ENCODE measurements at places on chromosomes 13 and 19.

GRCh38 chr13:84999252-84999651, 800.0 kb downstream of the SLITRK6 start:
- DNase-seq: no peak

- DNase-seq: no peak
Observed at GRCh38 chr19:18762125-18763023, 28.7 kb downstream of the COMP start.

DNA sequence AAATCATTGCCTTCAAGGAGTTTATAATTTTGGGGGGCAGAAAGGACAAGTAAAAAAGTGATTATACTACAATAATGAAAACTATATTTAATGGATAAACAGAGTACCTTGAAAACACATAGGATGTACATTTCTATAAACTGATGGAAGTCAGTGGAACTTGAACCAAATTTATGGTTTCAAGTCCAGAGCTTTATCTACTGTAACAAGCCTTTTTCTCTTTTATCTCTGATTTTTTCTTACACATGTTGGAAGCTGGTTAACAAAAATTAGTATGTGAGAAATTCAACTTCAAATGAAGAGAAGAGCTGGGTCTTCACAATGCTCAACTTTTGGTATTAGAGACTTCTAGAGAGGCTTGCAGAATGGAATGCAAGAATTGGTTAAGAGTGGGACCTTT, 393.6 kb downstream of the LMO7 start:
- no peak for DNase-seq

- DNase-seq: no peak
Observed at GRCh38 chr19:44930088-44930487, 11.9 kb upstream of the APOC4 start.

DNA sequence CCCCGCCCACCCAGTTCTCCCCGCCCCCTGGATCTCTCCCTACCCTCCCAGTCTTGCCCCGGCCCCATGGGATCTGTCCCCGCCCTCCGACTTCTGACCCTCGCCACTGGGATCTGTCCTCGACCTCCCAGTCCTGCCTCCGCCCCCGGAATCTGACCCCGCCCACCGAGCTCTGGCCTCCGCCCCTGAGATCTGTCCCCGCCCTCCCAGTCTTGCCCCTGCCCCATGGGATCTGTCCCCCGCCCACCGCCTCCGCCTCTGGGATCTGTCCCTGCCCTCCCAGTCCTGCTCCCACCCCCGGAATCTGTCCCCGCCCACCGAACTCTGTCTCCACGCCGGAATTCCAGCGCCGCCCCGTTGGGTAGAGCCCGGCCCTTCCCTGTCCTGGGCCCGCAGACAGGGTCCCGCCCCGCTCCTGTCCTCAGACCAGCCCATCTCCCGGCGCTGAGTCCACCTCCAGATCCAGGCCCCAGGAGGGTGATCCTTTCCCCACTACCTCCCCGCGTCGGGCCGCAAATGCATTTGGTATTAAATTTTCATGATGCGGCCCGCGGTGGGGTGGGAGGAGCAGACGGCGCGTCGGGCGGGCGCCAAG, 1.5 kb upstream of the SLC17A7 start:
- DNase-seq: no peak

All from activated CD8-positive, alpha-beta memory T cell treated with anti-CD3 and anti-CD28 coated beads for 1 hour (primary cell).